ENCODE measurements at places on chromosomes 6 and 20. TPM values are rescaled to one million over a fixed set of nuclear protein-coding genes. Genes with fewer than 3 reads are reported as not detected.

DNA sequence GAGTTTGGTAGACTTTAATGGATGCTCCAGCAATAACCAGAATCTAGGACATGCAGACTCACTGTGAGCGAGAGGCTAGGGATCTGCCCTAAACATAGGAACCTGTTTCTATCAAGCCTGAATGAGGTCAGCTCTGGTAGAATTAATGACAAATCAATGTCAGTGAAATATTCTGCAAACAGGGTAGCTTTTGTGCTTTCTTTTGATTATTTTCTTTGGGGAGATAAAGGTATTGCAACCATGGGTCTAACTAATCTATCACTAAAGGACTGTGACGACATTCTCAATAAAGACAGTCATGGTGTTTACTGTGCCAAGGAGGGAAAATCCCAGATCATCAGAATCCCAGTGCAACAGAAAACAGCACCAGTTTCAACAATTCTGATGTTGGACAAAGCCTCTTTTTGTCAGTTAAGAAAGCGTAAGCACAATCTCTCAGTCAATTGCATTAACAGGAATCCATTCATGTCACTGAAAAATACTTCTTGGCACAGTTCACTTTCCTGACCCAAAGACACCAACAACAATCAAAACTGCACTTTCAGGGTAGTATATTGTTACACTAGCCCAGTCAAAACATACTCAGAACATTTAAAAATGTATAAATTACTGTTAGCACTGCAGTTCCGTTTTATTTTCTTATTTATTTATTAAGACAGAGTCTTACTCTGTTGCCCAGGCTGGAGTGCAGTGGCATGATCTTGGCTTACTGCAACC, 36.8 kb upstream of the SMIM29 start:
- no peak for DNase-seq

GRCh38 chr6:169943241-169944060, 192.0 kb downstream of the ERMARD start:
- no peak for DNase-seq

GRCh38 chr6:31730631-31731086, 1.6 kb upstream of the DDAH2 start:
- no peak for DNase-seq

GRCh38 chr6:80592436-80592835, 486.0 kb downstream of the BCKDHB start:
- no peak for DNase-seq

GRCh38 chr6:15058200-15059061, 187.4 kb upstream of the JARID2 start:
- no peak for DNase-seq

DNA sequence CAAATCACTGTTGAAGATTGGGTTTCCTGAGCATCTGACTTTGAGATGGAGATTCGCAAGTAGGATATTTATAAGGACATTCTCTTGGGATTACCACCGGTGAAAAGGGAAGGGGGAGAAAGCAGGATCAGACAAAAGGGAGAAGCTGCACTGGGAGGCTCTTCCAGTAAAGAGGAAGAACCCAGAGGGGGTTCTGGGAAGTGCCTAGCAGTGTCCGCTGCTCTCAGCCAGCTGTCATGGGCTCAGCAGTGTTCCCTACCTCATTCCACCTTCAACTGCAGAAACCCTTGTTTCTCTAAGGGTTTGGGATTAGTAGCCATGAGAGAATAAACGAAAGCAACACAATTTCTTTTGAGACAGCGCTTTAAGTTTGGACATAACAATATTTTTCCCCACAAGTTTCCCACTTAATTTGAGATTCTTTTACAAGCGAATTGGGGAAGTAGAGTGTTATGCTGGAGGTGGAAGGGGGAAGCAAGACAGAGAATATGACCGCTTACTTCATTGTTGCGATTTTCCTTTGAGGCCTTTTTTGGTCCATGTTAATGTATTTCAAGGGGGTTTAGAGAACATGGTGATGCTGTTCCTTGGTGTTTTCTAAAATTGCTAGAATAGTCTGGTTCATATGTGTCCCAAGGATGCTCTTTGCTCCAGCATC, 154.5 kb upstream of the SCGN start:
- no peak for DNase-seq

DNA sequence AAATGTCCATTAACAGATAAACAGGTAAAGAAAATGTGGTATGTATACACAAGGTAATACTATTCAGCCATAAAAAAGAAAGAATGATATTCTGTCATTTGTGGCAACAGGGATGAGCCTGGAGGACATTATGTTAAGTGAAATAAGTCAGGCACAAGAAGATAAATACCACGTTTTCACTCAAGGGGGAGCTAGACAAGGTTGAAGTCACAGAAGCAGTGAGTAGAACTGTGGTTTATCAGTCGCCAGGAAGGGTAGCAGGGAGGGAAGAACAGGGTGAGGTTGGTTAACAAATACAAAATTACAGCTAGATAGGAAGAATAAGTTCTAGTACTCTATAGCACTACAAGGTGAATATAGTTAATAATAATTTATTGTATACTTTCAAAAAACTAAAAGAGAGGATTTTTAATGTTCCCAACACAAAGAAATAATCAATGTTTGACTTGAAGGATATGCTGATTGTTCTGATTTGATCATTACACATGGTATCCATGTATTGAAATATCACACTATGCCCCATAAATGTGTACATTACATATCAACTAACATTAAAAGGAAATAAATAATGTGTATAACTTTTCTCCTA, 21.1 kb downstream of the RTN4IP1 start:
- peak; percentile 78 for DNase-seq

DNA sequence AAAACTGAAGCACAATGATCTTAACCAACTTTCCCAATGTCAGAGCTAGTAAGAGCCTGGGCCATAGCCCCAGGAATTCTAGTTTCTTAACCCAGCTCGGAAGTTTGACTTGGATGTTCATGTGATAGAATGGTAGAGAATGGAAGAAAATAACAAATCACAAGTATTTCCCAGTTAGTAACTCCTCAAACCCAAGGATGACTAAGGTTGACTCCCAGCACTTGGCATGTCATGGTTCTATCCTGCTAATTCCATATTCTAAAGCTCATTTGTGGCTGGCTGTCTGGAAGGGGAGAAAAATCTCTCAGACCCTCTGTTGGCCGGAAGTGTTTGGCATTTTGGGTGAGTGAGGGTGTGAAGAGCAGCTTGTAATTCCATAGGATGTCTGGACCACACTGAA, 248.7 kb downstream of the RFPL4B start:
- no peak for DNase-seq

DNA sequence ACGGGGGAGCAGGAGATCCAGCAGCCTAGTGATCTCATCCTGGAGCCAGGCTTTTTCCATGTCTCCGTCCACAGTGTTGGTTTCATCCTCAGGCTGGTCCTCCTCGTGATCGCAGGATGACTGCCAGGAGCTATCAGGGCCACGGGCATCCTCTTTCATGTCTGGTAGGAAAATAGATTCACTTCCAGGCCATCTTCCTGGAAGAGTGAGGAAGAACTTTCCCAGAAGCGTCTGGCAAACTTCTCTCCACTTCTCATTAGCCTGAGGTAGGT, 15.3 kb upstream of the SLC9A8 start:
- DNase-seq = no peak

GRCh38 chr6:84762220-84763002, 2.0 kb downstream of the TBX18 start:
- peak; percentile 76 for DNase-seq

DNA sequence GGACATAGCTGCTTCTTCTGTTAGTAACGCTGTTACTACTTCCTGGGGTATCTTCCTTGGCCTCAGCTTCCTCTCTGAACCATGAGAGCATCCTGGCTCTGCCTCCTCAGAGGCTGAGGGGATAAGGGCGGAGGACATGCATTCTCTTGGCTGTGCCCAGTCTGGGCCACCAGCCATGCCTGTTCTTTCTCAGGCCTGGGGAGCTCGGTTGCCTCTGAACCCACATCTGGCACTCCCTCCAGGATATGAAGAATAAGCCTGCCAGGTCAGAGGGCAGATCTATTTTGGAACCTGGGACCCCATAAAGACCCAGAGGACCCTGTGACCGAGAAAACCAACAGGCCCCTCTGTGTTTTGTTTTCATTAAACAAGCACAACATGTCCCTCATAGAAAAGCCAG, 6.6 kb upstream of the ANGPT4 start:
- no peak for DNase-seq

DNA sequence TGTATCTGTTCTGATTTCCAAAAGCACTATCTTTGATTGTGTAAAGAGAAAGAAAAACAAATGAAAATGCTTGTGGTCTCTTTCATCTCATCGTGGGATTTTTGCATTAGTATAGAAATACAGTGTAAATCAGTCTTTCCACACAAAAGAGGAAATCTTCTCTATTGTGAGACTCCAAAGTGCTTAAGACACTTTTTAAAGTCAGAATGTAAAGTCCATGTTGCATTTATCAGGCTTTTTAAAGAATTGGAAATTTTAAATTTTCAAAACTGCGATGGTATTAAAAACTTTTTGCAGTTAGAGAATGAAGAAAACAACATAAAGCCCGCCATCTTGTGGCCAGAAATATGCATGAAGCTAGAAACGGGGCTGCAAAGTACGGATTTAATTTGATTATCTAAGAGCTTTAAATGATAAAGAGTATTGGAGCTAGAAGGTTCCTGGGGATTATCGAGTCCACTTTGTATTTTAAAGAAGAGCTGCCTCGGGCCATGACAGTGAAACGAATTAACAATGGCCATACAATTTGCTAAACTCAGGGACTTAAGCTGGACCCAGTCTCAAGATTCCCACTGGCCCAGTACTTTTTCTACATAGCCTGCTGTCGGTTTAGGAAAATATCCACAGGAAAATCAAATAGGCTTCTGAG, 339.6 kb downstream of the ARHGAP18 start:
- DNase-seq = peak; percentile 63

- DNase-seq = no peak
Measured at GRCh38 chr6:136226674-136227377, 23.3 kb downstream of the MTFR2 start.

- DNase-seq = no peak
Measured at GRCh38 chr6:118565311-118565960, 17.3 kb downstream of the PLN start.

- DNase-seq = no peak
Measured at GRCh38 chr20:60294632-60295031, 336.4 kb downstream of the CDH26 start.

DNA sequence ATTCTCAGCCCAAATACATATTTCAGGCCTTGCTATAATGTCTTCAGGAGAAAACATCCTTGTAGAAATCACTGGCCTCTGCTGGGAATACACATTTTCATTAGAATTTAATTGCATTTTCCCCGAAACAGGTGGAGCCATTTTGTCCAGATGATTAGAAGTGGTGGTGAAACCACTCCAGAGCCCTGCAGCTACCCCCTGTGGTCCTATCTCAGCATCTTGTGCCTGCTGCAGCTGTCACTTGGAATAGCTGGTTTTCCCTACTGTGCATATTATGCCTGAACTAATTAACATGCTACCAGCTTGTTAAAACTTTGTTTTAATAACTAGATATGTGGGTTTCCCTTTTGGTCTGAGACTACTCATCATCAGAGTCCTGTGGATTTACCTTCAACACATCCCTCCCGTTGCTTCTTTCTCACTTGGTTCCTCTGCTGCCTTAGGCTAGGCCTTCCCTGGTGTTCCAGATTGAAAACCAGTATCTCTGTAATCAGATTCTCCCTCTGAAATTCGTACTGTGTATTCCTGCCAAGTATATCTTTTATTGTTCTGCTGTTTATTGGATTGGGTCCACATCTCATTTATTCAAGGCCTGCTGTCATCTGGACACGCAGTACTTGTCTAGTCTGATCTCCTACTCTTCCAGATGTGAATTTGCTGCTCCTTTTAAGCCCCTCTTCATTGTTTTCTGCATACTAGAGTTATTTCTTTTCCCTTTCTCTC, 15.2 kb downstream of the DNAH8 start:
- peak; percentile 49 for DNase-seq

DNA sequence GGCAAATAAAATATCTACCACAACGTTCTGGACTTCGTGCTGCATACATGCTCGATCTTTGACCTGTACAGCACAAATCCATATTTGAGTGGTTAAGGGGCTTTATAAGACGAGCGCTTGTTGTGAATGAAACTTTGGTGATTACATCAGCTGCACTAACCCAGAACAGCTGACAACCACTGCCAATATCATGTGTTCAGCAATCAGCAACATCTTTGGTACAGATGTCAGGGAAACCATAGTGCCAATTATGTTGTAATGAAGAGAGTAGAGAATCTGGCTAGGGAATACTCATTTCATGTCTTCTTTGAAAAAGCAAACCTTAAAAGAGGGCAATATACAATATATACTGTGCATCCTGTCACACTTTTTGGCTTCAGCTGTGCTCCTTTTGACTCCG, 188.6 kb upstream of the NT5E start:
- no peak for DNase-seq

DNA sequence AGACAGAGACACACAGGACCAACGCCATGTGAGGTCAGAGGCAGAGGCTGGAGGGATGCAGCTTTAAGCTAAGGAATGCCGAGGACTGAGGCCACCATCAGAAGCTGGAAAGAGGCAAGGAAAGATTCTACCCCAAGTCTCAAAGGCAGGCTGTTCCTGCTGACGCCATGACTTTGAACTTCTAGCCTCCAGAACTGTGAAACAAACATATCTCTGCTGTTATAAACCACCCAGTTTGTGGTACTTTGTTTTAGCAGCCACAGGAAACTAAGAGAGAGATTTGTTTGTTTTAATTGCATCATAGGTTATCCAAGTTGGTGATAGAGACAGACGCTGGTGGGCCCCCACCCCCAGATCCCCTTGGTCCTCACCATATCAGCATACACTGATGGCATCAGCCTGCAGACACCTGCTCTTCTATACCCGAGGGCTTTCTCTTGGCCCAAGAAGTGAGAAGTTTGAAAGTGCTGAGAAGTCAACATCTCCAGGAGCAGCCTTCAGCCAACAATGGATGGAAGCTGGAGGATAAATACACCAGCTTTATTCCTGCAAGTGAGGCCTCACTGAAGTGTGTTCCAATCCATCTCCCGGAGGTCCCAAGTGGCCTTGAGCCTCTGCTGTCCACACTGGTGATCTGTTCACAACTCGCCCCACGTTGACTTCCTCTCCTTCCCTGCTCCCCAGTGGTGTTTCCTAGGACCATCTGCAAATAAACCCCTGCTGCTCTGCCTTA, 154.7 kb downstream of the BTBD3 start:
- no peak for DNase-seq

MAP3K7 gene
- 40.8 TPM for total RNA-seq

EEF1A2 gene
- total RNA-seq = 456 TPM

CDH22 gene
- total RNA-seq = not detected

C6orf132 gene
- 0.16 TPM for total RNA-seq

MYB gene
- total RNA-seq = not detected

TRERF1 gene
- total RNA-seq = 1.8 TPM

CASS4 gene
- 48.0 TPM for total RNA-seq

WFDC2 gene
- total RNA-seq = not detected
